NCI-H2081 (cell line): ENCODE measurements at places on chromosomes 4 and X.

DNA sequence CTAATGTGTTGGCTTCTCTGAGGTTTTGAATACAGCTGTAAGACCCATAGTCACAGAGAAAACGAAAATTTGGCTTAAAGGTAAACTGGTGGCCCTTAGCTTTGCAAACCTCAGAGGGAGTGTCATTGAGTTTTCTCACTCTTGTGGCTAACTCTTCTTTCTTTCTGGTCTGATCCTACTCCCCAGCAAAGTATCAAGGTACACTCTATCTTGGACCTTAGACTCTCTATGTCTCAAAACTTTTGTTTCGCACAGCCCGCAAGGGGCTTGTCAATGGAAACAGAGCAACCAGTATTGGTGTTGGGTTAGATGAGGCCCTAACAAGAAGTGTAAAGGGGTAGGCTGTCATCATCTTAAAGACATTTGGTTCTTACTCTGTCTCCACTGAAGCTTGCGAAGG lies 19.8 kb downstream of the APOO start:
- DNase-seq: no peak

DNA sequence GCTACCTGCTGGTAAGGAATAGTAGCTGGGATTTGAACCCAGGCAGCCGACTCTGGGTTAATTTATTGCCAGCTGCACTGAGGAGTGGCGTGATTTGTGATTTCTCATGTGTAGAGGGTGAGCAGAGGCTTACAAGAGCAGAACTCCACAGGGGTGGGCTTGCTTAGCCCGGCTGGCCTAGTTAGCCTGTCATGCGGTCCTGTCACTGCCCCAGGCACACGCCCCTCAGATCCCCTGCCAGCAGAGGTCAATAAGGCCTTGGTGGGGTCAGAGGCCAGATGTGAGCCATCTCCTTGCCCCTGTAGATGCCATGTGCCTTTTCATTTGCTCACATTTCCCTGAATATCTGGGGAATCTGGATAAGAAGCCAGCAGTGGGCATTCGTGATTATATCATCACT lies 13.4 kb downstream of the NSDHL start:
- no peak for DNase-seq

DNA sequence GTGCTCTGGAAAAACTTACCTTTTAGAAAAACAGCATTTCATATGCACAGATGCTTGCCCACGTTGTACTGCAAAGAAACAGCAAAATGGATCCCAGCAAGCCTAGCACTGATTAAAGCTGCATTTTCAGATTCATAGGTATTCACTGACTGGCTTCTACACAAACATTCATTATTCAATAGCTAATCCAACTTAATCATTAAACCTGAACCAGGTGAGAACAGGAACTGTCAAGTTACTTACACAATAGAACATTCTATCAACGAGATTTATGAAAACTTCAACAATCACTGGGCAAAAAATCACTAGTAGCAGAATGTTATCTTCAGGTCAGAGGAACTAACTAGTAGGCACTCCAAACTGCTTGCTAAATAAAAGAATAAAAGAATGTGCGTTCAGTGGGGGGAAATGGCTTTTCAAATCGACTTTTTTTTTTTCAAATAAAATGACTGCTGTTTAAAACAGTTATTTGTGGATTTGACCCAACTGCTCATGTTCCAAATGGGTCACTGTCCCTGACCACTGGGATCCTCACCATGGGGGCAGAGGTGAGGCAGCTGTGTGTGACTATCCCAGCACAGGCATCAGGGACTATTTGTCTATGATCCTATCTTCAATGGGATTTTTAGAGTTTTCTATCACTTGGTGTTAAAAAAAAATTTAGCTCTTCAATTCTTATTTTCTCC lies 42.3 kb downstream of the STX18 start:
- no peak for DNase-seq

DNA sequence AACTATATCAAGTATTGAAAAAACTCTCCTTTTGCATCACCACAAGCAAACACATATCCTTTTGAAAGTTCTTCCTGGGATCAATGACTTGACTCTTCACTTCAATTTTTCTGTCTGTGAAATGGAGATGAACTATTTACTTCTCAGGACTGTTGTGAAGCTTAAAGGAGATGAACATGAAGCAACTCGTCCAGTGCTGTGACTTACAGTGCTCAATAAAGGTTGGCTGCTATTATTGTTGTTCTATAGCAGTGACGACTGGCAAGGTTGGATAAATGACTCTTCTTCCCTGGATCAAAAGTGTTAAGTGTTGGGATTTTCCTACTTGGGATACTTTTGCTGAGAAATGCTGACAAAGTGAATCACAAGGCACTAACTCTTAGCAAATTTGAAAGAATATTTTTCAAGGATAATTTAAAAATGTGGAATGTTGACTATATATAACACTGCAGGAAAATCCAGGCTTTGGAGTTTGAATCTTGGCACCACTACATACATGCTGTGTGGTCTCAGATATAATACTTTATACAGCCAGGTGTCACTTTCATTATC lies 13.7 kb downstream of the FRAS1 start:
- DNase-seq: no peak

DNA sequence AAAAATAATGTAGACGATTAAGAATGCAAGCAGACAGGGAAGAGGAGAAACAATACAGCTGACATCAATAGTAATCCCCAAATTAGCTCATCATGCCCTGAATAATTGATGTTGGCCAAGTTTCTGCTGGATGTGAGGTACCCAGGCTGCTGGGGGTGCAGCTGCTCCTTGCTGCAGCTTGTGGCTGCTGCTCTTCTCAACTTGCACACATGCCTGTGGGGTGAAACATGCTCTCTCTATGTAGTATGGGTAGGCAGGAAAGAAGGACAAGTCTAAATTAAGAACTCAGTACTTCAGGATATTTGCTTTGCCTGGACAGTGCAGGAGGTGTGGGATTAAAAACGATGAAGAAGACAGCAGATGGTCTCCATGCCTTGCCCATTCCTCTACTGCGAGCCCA lies 16.7 kb downstream of the EDA2R start:
- no peak for DNase-seq

- no peak for DNase-seq
These were observed 19.6 kb downstream of the PRDM5 start for GRCh38 chr4:120902925-120903324.

GRCh38 chr4:158161551-158162354 lies 11.1 kb downstream of the GASK1B start:
- DNase-seq: no peak

GRCh38 chr4:53156896-53157295 lies 209.0 kb downstream of the SCFD2 start:
- no peak for DNase-seq

DNA sequence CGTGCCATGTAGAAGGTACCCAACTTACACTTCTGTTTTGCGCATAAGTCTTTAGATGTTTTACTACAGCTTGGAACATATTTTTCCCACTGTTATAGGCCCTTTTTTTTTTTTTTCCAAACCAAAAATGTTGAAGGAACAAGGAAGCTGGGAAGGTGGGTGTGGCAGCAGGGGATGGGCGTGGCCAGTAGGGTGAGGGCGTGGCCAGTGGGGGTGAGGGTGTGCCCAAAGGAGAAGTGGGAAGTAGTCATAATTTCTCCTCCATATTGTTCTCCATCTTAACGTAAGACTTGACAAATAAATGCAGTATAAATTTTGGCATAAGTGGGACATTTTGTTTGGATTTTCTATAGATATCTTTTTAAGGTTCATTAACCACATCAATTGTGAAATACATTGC lies 30.4 kb downstream of the CLDN22 start:
- no peak for DNase-seq

DNA sequence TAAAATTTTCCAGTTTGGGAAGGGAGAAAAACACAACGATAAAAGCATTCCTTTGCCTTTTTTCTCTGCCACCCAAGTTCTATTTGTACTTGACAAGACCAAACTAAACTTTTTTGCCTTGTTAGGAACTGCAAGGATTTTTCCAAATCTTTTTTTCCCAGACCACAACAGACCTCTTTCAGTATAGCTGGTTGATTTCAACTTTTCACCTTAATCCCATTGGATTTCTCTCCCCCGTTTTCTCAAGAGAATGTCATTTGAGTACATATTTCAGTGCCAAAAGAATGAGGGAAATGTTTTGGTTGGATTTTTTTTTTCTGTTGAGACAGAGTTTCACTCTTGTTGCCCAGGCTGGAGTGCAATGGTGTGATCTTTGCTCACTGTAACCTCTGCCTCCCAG lies 18.5 kb upstream of the SGMS2 start:
- DNase-seq: no peak

DNA sequence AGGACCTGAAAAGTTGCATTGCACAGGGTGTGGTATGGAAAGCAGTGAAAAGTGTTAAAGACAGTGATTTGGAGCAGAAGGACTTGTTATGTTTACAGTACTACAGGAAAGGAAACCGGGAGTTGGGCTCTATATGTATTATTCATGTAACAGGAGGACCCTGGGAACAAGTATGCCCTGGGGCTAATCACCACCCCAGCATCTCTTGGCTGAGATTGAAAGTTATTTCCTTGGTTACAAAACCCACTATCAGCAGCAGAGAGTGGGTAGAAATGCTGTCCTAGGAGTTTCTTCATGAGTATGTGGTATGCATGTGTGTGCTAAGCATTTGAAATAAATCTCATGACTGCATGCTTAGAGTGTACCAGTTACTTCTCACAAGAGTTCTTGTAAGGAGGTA lies 46.9 kb downstream of the STK32B start:
- DNase-seq: no peak

DNA sequence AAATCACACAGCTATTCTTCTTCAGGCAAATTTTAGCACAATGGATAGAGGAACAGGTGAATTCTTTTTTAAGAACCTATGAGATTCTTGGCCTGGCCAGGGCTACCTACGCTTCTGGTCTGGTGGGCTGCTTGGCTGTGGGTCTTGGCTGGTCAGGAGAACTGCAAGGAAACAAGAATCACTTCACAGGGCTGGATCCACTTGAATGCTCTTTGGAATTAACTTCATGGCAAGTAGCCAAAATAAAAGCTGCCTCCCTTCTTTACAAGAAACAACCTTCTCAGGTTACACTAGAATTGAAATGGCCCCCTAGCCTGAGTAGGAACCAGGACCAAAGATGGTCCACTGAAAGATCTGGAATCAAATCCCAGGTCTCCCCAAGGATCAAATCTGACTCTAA lies 519.1 kb downstream of the IQCM start:
- DNase-seq: no peak

GRCh38 chrX:74779175-74779574 lies 146.1 kb downstream of the NEXMIF start:
- DNase-seq: no peak

DNA sequence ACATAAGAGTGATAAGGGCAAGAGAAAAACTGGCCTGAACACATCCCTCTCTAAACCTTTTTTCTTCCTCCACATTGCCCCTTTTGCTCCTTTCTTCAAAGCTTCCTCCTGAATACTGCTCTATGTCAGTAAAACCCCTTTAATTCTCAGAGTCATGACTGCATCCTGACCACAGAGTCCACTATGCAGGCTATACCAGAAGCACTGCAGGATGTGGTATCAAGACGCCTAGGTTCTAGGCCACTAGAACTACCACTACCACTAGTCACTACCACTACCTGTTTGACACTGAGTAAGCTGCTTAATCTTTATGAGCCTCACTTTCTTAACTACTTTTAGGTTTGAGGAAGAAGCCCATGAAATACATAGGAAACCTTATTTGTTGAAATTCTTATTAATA lies 38.7 kb downstream of the ARHGEF9 start:
- DNase-seq: no peak

DNA sequence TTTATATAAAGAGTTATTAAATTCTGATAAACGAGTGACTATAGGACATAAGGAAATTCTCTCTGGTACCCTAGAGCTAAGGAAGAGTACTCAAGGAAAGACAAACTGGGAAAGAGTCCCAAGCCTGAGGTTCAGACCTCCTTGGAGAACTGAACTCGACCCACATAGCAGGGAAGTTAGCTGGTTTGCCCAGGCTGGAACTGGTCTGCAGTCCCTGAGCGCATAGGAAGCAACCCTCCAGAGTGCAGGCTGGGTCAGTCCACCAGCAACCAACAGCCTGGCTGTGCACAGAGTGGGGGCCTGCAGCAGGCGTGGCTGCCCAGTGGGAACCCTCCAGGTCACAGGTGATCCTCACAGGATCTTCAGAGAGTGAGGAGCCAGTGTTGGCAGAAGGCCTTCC lies 114.1 kb downstream of the SOWAHB start:
- no peak for DNase-seq

GRCh38 chr4:142824368-142824767 lies 21.7 kb downstream of the INPP4B start:
- no peak for DNase-seq

- no peak for DNase-seq
These were observed 66.1 kb downstream of the KLHL4 start for GRCh38 chrX:87583679-87584078.

DNA sequence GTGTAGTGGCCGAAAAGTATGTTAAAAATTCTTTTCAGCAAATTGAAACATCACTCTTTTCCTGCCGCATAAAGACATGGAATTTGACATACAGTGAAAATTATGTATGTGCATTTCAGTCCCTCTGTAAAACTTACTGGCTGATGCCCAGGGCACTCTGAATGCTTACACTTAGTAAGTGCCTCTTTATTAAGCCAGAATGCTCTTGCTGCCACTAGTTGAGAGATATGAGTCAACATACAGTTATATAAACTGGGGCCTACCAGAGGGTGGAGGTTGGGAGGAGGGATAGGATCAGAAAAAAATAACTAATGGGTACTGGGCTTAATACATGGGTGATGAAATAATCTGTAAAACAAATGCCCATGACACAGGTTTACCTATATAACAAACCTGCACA lies 38.1 kb upstream of the TRPC5 start:
- no peak for DNase-seq

DNA sequence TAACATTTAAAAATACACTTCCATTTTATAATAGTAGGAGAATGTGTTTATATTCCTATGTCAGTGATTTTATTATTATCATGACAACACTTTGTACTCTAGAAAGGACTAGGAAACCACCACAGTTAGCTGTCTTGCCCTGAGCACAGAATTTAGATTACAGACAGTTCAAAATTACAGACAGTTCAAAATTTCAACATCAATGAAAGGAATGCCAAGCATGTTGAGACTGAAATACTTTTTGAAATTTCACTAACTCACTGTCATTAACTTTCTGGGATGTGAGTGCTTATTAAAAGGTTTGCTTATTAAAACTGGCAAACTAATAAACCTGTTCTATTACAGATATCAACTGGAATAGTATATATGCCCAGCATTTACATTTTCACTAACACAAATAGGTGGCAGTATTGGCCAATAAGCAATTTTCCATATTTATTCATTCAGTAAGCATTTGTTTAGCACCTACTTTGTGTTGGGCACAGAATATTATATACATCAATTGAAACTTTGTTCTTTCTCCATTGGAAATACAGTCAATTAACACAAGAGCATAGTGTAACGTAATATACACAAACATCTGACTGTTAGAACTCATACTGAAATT lies 179.4 kb downstream of the FBXW7 start:
- no peak for DNase-seq

DNA sequence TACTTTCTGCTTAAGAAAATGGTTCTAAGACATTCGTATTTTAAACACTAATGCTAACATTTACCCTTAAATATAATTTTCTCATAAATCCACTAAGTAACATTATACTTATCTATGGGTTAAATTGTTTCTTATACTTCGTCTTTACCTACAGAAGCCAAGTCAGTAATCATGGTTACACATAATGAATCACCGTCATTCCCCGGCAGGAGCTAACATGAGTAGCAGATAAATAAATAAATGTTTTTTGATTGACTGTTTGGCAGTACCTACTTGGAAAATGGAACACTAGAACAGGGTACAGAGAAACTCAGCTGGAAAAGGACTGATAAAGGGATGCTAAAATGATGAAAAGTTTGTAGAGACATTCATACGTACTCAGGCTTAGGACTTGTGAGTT lies 430.4 kb downstream of the ACTRT1 start:
- no peak for DNase-seq

- DNase-seq: no peak
These were observed 115.1 kb upstream of the SFRP2 start for GRCh38 chr4:153904011-153904410.
